ENCODE measurements at places on chromosomes 11 and 22. TPM values are rescaled to one million over a fixed set of nuclear protein-coding genes. Genes with fewer than 3 reads are reported as not detected.

Gene C11orf65
- total RNA-seq = 0.36 TPM

Gene C11orf87
- not detected for total RNA-seq

Gene OR8A1
- not detected for total RNA-seq

Gene CABP4
- not detected for total RNA-seq

Gene CENPM
- 37.6 TPM for total RNA-seq

Gene FDXACB1
- total RNA-seq = 1.5 TPM

Gene PLAAT5
- not detected for total RNA-seq

Gene MMP8
- not detected for total RNA-seq

Measured in A549 treated with ZK216348 at 1 μM for 4 hours (cell line).